ENCODE measurements at places on chromosomes 6 and 20.

DNA sequence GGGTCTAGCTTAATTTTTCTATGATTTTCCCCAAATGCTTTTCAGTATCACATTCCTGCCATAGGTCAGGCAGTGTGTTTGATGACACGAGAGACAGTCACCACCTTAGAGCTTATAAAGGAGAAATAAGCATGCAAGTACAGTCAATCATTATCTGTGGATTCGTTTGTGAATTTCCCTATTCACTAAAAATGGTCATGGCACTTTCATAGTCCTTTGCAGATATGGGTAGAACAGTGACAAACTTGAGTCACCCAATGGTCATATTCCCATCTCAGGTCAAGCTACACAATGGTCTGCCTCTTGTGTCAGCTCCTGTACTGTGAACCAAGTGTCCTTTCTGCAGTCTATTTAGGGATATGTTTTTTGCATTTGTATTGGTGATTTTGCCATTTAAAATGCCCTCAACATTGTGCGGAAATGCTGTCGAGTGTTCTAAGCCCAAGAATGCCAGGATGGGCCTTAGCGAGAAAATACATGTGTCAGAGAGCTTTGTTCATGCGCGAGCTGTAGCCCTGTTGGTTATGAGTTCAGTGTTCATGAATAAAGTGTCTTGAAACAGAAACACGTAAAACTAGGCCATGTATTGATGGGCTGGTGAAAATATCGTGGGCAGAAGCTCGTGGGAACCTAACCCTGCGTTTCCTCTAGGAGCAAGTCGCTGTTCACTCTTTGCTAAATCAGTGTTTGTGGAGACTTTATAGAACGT lies 19.8 kb downstream of the SUMO4 start:
- DNase-seq = no peak

- no peak for DNase-seq
Observed at GRCh38 chr6:93453956-93454355, 34.6 kb upstream of the EPHA7 start.

GRCh38 chr6:168273441-168274036 lies 46.0 kb downstream of the DACT2 start:
- DNase-seq = no peak

DNA sequence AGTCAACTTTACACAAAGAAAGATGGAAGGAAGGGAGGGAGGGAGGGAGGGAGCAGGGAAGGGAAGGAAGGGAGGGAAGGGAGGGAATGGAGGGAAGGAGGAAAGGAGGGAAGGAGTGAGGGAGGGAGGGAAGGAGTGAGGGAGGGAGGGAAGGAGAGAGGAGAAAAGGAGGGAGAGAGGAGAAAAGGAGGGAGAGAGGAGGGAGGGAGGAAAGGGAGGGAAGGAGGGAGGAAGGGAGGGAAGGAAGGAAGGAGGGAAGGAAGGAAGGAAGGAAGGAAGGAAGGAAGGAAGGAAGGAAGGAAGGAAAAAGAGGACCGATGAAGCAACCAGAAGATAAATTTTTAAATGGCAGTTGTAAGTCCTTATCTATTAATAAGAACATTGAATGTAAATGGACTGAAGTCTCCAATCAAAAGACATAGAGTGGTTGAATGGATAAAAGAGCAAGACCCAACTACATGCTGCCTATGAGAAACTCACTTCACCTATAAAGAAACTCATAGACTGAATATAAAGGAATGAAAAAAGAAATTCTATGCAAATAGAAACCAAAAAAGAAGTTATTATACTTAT lies 5.7 kb upstream of the DEFB129 start:
- no peak for DNase-seq

DNA sequence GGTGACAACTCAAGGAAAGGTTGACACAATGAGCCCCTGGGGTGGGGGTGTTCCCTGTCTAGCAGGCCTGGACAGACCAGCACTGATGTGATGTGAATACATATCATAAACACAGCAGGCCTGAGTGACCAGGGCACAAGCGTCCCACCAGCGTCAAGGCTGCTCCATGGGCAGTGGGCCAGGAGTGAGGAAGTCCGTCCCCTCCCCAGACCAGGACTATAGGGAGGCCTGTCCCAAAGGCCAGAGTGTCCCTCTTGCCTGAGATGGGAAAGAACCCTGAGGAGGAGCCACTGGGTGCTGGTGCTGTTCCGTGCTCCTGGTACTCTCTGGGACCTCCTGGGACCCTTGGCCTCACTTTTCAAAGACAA lies 44.6 kb downstream of the RRBP1 start:
- DNase-seq = no peak

- DNase-seq = no peak
Observed at GRCh38 chr6:80608881-80609280, 502.4 kb downstream of the BCKDHB start.

DNA sequence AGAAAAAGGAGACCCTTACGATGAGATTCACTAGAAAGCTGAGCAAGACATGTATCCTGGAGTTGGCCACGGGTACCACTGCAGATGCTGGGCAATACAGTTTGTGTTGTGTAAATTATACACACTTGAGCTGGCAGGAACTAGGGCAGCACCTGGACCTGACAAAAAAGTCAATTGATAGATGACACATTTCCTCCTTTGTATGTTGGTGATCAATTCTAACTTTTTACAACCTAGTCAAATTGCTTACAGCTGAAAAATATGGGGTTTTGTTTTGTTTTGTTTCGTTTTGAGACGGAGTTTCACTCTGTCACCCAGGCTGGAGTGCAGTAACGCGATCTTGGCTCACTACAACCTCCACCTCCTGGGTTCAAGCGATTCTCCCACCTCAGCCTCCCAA lies 108.9 kb downstream of the UST start:
- DNase-seq = no peak

DNA sequence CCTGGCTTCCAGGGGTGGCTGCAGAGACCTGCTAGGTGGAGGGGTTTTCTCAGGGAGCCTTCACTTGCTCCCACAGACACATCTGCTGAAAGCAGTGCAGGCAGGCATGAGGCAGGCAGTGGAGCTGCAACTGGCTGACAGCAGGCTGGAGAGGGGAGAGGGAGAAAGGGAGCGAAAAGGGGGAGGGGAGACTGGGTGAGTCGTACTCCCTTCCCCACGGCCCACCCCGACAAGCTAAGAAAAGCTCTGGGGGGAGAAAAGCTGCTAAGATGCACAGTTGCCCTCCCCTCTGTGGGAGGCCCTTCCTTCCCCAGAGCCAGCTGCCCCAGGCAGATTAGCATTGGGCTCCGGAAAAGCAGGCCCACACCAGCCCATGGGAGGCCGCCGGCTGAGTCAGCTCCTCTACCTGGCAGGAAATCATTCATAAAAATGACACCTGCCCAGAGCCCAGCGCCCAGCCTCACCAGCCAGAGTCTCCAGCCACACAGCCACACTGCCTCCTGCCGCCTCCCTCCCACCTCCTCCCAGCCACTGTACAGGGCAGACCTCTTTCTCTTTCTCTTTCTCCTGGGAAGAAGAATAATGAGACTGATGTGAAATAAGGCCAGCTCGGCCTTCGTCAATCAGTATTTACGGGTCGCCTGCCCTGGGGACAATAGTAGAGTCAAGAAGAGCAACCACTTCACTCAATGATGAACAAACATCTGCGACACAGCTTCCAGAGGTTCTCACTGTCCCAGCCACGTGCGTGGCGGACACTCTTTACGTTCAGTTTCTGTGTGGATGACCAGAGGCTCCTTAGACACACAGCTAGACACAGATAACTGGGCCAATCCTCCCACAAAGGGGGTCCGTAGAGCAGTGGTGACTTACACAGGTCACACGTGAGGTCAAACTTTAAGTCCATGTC lies 7.7 kb upstream of the C20orf203 start:
- no peak for DNase-seq

- no peak for DNase-seq
Observed at GRCh38 chr20:9966966-9967365, 67.8 kb upstream of the ANKEF1 start.

DNA sequence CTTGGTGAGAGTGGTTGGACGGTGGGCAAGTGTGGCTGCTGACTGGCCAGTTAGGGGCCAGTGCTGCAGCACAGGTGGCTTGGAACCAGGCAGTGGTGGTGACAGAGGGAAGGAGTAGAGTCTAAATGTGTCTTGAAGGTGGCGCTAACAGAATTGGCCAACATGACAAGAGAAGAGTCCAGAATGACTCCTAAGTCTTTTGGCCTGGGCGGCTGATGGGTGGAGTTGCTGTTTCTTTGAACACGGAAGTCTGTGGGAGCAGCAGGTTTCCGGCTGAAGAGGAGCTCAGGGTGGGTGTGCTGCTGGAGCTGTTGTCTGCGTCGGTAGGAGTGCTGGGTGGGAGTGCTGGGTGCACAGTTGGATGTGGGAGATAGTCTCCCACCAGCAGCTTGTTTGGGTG lies 10.1 kb downstream of the LSM14B start:
- DNase-seq = no peak

DNA sequence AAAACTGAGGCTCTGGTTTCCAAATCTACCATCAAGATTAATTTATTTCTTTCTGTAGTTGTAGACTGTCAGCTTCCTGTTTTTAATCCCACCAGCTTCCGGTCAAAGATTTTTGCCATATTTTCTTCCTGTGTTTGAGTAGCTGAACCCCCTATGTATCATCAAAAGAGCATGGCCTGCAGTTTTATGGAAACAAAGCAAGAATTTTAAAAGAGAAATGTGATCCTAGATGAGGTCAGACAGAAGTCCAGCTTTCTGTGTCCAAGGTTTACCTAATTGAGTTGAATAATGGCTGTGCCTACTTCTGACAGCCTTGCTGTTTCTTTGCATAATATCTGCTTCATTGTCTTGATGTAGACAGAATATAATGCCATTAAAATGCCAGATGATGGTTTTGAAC lies 163.7 kb downstream of the CARMIL1 start:
- no peak for DNase-seq

GRCh38 chr6:33929575-33930288 lies 125.9 kb upstream of the MLN start:
- no peak for DNase-seq

DNA sequence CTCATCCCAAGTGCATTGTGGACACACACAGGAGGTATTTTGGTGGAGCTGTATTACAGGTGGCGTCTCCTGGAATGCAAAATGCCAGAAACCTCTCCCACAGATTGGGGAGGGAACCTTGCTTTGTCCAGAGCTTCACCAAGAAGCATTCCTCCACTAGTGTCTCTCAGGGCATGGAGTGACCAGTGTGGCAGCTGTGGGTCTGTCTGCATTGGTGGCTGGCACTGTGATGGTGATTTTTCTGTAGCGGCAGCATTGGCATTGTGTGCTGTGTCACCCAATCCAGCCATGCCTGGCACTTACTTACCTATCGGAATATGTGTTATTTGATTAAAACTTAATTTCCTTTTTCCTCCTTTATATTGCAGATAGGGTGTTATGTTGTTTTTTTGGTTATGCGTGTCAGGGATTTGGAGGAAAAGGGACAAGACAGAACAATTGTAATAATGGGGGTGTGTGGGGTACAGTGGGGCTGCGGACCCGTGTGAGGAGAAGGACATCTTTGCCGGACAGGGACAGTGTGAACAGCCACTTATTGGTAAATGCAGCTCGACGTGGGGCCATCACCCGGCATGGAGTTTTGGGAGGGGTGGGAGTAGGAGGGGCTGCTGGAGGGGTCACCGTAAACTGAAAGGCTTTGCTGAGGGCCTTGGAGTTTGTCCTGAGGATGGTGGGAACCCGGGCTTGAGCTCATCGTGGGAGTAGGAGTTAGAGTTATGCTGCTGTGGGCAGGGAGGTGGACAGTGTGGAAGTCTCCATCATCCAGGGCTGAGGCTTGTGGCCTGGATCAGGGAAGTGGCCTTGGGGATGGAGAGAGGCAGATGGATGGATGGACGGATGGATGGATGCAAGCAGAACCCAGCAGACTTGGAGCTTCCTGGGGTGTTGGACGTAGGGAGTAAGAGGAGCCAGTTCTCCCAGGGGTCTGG lies 105.0 kb downstream of the SYCP2 start:
- DNase-seq = no peak

DNA sequence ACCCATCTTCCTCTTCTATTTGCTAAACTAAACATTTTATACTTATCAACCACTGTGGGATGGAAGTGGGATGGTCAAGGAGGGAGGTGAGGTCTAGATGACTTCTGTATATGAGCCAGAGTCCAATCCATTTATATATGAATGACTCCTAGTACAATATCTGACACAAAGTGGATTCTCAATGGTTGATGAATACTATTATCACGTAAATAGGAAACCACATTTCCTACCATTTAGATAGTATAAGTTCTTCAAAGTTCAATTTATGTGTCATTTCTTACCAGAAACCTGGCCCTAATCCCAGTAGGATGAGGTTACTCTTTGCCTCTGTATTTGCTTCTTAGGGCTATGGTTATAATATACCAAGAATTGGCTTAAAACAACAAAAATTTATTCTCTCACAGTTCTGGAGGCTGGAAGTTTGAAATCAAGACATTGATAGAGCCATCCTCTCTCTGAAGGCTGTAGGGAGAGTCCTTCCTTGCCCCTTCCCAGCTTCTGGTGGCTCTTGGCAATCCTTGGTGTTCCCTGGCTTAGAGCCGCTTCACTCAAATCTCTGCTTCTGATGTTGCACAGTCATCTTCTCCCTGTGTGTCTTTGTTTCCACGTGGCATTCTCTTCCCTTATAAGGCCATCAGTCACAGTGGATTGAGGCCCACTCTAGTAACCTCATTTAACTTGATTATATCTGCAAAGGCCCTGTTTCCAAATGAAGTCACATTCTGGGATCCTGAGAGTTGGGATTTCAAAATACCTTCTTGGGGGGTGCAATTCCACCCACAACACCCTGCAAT lies 41.0 kb upstream of the RAB23 start:
- no peak for DNase-seq

GRCh38 chr20:47663354-47664067 lies 121.8 kb downstream of the SULF2 start:
- peak; percentile 66 for DNase-seq

GRCh38 chr6:169807699-169808607 lies 56.5 kb downstream of the ERMARD start:
- no peak for DNase-seq

DNA sequence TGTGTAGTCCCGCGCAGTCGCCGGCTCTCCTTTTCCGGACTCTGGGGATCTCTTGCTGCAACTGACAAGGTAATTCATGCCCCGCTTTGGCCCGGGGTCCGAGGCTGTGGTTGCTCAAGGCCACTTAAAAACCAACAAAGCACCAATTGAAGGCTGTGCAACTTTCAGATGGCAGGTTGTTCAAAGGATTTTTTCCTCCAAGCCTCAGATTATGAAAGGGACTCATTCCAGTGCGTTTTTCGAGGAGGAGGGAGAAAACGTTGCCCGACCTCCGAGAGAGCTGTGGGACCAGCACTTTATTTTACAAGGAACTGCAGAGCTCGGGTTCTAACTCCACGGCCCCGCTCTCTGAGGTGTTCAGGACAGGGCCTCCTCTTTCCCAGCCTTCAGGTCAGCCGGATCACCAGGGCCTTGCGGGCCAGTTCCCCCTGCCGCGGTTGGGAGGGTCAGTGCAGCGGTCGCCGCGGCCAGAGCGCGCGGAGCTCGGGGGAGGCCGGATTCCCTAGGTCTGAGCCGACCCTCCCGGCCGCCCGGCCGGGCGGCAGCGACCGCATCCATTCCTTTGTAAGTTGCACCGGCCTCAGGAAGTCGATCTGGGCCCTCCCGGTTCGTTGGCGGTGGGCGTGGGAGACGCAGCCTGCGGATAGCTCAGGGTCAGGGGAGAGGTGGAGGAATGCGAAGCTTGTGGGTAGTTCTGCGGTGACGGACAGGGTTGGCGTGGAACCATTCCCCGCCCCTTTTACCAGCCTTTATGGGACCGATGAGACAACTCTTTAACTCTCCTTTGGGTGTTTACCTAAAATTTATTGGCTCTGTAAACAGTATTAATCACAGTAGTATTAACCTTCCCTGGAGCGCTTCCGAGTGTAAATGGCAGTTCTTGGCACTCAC lies 1.6 kb downstream of the UTRN start:
- no peak for DNase-seq

- DNase-seq = no peak
Observed at GRCh38 chr6:122416825-122417224, 17.4 kb downstream of the HSF2 start.

- no peak for DNase-seq
Observed at GRCh38 chr6:139475241-139475640, 100.8 kb upstream of the CITED2 start.

All from activated T-cell treated with anti-CD3 and anti-CD28 coated beads for 4 hours (primary cell).